Heart right ventricle (tissue), 16 donors: ENCODE measurements at places on chromosomes 2 and 18. TPM values are rescaled to one million over a fixed set of nuclear protein-coding genes. Genes with fewer than 3 reads are reported as not detected.
A peak's percentile ranks its signal among the peaks of the same experiment; 100 is the strongest.

DNA sequence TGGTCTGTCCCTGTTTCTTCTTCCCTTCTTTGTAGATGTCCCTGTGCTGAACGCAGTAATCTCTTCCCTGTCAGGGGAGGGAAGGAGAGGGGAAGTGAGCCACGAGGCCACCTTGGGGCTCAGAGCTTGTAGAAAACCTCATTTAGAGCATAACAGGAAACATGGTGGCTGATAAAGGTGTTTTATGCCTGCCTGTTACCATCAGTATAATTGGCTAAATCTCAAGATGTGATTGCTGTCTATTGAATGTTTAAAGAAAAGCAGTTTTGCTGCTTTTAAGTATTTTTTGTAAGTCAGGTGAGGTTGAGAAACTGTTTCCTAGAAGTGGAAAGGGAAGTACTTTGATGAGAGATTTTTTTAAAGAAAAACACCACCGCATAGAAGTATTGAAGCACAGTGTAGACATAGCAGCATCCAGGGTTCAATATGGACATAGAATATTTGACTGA, 59.7 kb upstream of the PDK1 start:
- no peak for DNase-seq

- DNase-seq: peak; percentile 50
These were observed 4.8 kb downstream of the UGP2 start for GRCh38 chr2:63846487-63846886.

- DNase-seq: no peak
These were observed 188.9 kb upstream of the ITGA4 start for GRCh38 chr2:181268174-181268867.

DNA sequence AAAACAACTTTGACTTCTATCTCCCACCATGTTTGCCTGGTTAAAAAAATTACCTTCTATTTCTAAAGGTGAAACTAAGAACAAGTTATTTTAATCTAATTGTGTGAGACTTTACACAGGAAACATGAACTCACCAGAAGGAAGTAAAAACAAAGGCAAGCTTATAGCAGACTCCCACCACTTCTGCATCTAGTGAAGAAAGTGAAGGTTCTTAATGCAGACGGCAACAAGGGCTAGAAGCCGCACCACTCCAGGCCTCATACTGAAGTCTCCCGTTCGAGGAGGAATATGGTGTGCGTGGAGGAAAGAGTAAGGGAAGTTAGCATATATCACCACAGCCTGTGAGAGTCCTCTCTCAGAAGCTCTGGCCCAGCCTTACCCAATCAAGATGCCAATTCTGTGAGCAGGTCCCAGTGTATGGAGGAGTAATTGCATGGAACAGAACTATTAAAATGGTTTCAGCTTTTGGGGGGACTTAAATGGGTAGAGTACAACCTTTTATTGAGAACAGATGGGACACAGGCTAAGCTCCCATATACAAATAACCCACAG, 958.7 kb downstream of the BCL11A start:
- no peak for DNase-seq

- no peak for DNase-seq
These were observed 21.6 kb upstream of the TRIB2 start for GRCh38 chr2:12694990-12695774.

- DNase-seq: no peak
These were observed 558 bp downstream of the FBXO41 start for GRCh38 chr2:73283545-73284295.

- DNase-seq: no peak
These were observed 119.9 kb downstream of the THADA start for GRCh38 chr2:43475922-43476321.

GRCh38 chr2:46737577-46737976, 178.0 kb downstream of the MCFD2 start:
- no peak for DNase-seq

- DNase-seq: no peak
These were observed 111.7 kb upstream of the CSRNP3 start for GRCh38 chr2:165357758-165358157.

- DNase-seq: no peak
These were observed 12.2 kb upstream of the ALPK2 start for GRCh38 chr18:58640891-58641610.

GRCh38 chr2:120927265-120927628, 191.6 kb downstream of the GLI2 start:
- no peak for DNase-seq

The IL37 gene
- total RNA-seq: not detected

The ANKRD29 gene
- 4.5 TPM for total RNA-seq

The ANKRD62 gene
- not detected for total RNA-seq

The SLC35F5 gene
- total RNA-seq: 64.8 TPM
